CD4-positive, alpha-beta T cell treated with Interferon alpha-2 for 1 hour (primary cell): ENCODE measurements at places on chromosomes 2 and 18.

DNA sequence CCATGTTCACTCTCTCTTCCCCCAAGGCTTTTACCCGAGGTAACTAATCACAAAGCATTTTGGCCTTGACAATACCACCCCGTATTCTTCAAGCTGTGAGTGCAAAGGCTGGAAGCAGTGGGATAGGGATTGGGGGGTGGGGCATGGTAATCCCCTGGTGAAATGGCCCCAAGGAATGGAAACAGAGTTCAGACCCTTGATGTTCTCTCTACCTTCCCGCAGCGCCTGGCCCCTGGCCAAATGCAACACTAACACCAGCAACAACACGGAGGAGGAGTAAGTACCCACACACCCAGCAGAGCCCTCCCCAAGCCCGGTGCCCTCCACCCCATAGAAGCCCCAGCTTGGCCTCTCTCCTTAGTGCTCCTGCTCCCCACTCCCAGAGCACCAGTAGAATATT lies 36.9 kb downstream of the CNGA3 start:
- DNase-seq, result no peak

DNA sequence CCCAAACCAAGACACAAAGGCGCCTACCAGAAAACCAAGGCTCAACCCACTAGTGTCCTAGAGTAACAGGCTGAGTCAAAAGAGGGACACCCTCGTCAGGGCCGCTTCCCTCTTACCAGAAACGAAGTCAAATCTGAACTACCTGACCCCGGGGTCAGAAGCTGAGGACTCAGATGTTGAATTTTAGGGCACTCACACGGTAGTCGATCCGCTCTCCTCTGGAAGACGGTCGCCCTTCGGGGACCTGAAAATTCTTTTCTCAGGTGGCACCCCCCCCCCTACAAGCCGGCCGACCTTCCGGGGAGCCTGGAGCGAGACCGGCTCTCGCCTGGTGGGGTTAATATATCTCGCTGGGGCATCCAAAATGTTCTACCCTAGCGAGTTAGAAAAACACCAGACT lies 121.1 kb upstream of the KCNJ3 start:
- no peak for DNase-seq

GRCh38 chr2:101420623-101421022 lies 33.3 kb upstream of the CREG2 start:
- DNase-seq, result no peak

- DNase-seq, result no peak
Observed at GRCh38 chr2:197159661-197160211, 150.8 kb downstream of the ANKRD44 start.

GRCh38 chr2:189024901-189025618 lies 50.9 kb downstream of the COL3A1 start:
- no peak for DNase-seq

DNA sequence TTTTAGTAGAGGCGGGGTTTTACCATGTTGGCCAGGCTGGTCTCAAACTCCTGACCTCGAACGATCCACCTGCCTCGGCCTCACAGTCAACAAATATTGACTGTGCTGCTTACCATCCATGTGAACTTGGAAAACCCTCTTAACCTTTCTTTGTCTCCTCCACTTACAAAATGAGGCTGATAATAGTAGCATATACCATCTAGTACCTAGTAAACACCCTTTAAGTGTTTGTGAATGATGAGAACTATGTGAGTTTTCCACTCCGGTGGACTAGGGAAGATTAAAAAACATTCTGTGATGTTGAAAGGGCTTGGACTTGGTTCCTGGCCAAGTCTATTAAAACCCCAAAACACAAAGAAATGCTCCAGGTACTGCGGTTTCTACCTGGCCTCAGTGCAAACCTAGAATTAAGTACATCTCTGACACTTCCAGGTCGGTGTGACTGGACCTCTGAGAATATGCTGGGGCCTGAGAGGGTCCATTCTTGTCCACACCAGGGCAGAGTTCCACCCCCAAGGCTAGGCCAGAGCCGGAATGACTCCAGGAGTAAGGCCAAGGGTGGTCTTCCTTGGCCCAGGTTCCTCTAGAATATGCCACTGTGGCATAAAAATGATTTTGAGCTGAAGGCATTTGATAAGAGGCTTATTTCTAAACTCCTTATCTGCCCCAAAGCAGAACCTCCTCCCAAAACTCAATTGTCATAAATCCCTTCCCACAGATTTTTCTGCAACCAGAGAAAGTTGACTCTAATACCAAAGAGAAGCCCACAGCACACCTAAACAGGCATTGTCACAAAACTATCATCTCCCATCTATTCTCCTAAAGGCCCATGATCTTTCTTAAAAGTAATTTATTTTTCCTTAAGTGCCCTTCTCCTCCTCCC lies 217.5 kb downstream of the TGIF1 start:
- DNase-seq, result no peak

DNA sequence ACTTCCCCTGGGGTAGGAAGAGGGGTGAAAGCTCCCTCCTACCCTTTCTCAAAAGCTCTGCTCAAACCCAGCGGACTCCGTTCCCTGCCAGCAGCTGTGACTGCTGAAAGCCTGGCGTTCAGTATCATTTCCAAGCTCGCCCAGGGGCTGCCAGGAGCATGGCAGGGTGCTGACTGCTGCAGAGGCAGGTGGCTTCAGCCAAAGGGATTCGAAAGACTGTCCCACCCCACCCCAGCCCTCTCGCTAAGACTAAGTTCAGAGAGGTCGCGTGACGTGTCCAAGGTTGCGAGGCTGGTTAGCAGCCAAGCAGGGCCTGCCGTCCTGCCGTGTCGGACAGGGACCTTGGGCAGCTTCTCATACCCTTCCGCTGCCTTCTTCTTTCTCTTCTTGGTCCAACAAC lies 72.3 kb upstream of the RAB12 start:
- DNase-seq, result no peak

DNA sequence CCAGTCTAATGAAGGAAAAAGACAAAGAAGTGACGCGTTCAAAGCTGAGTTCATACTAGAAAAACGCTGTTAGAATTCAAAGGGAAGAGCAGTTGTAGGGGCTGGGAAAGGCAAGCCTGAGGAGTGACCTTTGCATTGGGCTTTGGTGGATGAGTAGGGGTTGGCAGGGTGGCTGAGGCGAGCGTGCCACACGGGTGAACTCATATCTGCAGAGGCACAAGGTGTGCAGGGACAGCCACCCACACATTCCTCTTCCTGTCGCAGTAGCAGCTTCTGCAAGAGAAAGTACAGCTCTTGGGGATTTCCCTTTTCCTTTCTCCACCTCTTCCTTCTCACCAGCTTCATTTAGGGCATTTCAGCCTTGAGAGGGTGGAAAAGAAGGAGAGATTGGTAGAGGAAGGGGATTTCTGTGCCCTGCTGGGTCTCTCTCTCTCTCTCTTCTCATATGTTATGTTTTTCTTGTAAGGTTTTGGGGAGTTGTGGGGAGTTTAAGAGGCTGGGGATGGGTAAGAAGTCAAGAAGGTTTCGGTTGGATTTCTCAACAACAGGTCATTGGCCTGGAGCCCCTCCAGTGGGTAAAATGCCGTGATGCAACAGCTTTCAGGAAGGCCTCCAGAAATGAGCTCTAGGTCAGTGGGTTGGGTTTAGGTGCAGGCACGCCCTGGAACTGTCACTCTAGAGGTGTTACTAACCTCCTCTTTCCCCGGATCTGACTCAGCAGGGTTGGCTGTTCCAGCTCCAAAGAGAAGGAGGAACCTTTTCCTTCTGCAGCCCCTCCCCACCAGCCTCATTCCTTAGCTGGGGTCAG lies 40.1 kb downstream of the ODC1 start:
- DNase-seq, result peak; percentile 55

DNA sequence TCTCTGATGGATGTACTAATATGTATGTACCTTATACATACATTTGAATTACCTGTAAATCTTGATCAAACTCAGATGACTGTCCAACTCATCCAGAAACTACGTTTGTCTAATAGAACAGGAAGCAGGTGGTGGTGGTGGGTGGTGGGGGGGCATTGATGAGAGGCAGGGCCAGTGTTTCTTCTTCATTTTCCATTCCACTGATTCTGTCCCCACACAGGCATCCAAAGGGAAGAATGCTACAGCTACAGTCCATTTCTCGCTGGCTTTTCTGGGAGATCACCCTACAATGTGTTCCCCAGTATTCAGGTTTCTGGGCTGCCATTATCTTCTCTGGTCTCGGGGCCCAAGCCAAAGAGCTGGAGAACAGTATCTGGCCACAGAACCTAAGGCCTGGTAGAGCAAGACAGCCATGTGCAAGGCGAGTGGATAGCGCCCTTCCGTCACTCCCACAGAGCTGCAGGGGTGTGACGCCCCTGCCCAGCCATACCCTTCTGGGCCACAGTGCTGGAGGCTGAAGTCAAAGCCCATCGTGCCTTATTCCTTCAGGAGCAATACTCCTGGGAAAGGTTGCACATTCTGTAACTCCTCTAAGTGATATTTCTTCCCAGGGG lies 54.5 kb downstream of the BCL11A start:
- DNase-seq, result no peak

DNA sequence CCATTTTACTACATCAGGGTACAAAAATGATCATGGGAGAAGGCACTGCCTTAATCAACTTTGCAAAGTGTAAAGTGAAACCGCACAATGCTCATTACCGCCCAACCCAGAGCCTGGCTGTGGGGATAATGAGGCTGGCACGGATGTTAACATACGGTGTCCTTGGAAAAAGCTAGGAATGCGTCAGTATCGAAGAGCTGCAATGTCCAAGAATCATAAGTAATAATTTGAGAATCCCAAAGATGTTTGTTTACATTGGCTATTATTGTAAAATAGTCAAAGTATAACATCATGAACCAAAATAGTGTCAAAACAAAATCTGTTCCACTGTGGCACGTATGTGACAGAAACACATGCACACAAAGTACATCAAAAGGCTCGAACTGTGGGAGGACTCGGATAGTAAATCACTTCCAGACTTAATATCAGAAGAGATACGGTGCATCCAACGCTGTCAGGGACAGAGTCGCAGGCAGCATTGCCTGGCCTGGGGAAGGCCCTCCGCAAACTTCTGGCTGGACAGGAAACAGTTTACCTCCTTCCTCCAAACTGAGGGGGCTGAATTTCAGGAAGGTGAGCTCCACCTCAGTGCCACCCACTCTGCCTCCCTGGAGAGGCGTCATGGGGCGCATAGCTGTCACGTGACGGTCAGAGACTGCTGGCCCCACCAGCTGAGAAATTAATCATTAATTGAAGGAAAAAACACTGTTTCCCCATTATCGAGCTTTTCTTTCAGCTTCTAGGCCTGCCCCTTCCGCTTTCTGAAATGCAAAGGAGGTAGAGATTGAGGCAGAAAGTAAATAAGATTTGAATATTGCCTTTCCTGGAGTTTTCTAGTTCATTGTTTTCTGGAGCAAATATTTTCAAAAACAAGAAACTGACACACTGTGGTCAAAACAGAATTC lies 1.8 kb upstream of the ID2 start:
- DNase-seq, result no peak

DNA sequence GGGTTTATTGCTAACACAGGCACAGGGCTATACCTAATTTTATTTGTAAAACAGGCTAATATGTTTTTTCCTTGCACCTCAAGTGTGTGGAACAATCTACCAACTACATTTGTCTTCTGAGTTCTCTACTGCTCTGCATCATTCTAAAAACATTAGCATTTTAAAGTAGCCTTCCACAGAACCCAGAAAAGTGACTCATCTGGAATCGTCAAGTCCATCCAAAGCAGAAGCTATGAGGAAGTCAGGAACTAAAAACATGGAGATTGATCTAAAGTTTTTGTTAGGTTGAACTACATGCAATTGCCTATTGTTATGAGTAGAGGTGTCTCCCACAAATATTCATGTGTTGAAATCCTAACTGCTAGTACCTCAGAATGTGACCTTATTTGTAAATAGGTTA lies 70.9 kb downstream of the SUCLG1 start:
- no peak for DNase-seq

DNA sequence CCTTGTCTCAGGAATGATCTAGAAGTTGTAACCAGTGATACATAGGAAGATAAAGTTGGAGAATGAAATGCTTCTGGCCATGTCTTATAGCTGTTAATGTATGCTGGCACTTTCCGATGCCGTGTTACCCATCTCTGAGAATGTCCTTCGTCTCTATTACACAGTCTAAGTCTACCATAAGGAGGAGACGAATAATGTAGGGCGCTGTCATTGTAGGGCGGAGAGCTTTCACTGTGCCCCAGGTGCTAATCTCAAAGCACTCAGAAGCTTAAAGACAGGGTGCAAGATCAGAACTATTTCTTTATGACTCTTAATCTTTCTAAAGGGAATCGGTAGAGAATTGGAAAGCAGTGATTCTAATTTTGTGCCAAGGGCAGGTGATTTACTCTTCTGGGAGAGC lies 48.2 kb upstream of the MSTN start:
- no peak for DNase-seq

GRCh38 chr18:79069717-79070151 lies 540 bp downstream of the ATP9B start:
- no peak for DNase-seq

DNA sequence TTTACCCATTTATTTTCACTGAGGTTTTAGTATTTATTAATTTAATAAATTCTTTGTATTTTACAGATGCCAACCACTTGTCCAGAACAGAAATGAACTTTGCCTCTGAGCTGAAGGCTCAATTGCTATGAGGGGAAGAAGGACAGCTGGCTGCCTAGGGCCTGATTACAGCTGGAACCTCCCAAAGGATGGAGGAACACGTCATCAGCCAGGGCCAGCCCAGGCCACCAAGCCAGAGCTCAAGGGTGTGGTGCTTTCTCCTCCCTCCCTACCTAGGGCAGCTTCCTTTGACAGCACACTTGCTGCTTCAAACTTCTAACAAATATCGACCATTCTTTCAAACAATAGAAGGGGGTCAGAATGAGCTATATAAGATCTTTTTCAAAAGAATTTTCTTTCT lies 19.7 kb upstream of the RIOK3 start:
- DNase-seq, result no peak

DNA sequence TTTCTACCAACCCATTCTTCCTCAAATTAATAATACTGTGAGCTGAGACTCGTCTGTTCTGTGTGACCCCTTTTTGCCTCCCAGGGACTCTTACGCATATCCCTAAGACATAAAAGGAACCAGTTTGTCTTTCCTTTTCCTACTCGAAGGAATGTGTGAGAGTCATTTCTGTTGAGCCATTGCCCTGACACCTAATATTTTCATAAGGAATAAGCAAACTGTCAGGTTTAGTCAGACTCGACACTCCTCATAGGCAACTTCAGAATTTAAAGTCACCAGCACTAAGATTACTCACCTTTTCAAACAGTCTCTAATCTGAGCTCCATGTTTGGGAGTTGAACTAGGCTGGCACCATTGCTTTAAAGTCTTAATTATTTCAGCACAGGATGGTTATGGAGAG lies 305.5 kb downstream of the IKZF2 start:
- DNase-seq, result no peak

GRCh38 chr2:154740361-154740760 lies 41.9 kb downstream of the KCNJ3 start:
- DNase-seq, result no peak

DNA sequence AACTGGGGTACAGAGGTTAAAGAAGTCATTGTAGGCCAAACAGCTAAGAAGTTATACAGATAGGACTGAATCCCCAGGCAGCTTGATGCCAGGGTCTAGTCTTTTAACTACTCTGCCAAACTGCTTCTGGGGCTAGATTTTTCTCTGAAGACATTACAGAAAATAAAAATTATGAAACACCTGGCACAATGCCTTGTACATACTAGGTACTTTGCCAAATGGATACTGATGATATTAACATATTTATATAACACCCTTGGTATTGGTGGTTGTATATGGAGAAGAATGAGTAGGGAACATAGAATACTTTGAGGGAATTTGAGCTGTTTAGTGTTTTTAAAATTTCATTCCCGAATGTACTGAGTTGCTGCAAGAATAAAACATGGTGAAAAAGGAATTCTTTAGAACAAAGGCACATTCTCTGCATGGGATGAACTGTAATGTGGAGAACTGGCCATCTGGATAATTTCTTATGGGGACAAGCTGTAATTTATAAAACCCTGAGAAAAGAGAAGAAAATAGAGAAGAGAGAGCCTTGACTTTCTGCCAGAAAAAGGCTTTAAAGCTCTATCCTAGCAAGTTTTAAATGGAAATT lies 210.9 kb upstream of the TMEM200C start:
- no peak for DNase-seq
